ENCODE measurements at places on chromosomes 2 and 18. TPM values are rescaled to one million over a fixed set of nuclear protein-coding genes. Genes with fewer than 3 reads are reported as not detected.
A peak's percentile ranks its signal among the peaks of the same experiment; 100 is the strongest.

- DNase-seq: peak; percentile 16
Measured at GRCh38 chr18:48136827-48137373, 206.4 kb upstream of the SMAD2 start.

- no peak for DNase-seq
Measured at GRCh38 chr18:31199190-31199769, 36.6 kb upstream of the DSC1 start.

DNA sequence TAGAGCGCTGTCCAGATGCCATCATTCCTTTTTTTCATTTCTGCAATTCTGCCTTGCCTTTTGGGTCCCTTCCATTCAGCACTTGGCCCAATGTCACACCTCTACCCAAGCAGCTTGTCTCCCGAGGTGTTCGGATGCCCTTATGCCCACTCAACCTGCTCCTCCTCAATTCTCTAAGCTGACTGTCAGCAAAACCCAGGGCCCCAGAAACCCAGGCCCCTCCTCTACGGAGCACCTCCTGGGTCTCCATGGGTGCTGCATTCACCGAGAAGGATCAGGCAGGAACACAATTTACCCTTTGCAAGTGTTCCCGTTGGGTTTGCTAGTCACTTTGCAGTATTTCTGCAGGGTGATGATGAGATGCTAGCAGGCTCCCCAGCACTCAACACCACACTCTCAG lies 86.7 kb upstream of the RAB6C start:
- DNase-seq: no peak

- peak; percentile 36 for DNase-seq
Measured at GRCh38 chr2:167944825-167945659, 302.4 kb downstream of the STK39 start.

DNA sequence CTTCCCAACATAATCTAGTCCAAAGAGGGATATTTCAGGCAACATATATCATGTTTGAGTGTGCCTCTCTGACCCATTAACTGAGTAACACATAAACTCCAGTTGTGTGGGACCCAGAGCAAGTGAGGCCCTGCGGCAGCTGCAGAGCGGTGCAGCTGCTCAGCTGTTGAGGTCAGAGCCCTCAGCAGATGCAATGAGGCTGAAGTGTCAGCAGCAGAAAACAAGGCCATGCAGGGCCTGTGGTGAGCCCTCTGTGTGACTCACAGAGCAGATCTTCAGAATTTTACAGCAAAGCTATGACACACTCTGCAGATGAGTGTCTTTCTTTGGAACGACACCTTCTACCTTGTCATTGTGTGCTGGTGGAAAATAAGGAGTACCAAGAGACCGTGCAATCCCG lies 168.5 kb downstream of the CBLN2 start:
- DNase-seq: no peak

DNA sequence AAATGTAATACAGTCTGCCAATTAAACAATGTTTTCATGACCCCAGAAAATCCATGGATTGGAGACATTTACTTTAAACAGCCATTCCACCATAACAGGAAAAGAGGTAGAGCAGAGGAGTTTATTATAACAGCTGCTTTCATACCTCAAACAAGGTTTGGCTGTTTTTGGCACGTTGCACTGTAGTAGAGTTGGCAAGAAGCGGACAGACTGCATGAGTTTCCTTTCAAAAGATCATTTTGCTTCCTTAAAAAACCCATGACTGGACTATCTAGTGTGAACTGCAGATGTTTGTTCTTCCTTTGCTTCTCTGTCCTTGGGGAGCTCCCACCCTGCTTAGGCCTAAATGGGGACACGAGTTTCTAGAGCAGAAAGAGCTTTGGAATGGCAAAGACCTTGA lies 108.5 kb upstream of the THOC1 start:
- DNase-seq: no peak

DNA sequence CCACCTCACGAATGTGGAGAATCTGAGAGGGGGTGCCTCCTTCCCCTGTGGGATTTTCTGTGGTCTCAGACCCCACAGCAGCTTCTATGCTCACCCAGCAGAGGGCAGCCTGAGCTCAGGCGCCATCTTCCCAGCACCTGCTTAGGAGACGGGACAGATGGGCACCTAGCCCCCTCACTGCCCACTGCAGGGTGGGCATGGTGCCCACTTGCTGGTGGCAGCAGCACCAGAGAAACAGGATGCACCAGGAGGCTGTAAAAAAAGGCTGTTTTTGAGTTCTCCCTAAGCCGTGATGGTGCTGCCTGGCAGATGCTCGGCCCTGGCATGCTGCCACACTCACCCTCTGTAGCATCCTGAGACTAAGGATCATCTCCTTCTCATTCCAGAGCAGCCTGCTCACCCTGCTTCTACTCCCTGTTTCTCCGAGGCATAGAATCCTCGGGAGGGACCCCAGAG lies 19.1 kb upstream of the SLC20A1 start:
- peak; percentile 82 for DNase-seq

DNA sequence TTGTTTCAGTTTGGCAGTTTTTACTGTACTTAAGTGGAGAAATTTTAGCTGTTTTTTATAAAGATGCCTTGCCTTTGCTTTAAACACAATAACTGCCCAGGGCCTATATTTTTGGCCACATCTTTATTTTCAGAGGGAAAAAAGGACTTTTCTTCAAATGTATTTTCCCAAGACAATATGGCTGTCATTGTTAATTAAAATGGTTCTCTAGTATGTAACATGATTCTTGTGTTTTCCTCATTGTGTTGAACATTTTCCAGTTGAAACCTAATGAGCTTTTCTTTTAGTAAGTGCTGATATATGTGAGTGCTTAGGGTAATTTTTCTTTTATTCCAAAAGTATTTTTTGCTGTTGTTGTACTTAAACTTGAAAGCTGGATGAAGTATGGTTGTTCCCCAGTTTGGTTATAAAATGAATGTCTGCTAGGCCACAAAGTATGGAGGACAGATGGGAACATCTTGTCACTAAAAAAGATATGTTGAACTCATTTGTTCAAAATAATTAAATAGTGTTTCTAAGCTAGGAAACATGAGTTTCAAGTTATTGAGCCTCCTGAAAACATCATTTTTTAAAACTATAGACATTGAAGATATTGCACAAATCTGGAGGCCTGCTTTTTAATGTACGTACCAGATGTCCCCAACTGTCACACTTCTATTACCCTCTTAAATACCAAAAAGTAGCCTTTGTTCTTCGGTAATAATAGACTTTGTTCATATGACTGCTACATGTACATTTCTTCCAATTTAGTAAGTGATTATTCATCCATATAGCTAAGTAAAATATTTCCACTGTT lies 147.5 kb upstream of the DAPL1 start:
- DNase-seq: no peak

DNA sequence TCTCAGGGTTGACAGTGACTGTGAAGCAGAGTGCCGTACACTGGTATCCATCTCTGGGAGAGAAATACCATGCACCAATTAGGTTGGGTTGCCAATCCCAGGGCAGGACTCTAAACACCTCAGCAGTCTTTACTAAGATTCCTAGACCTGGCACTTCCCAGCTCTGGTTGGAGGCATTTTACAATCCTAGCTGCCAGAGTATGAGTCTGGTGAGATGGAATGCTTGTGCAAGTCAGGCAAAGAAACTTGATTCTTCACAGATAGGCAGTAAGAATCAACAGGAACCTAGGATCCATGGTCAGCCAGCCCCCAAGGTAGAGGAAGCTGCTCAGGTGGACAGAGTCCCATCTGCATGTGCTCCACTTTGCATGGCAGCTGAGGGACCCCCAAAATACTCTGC lies 6.0 kb upstream of the UGT1A5 start:
- peak; percentile 65 for DNase-seq

DNA sequence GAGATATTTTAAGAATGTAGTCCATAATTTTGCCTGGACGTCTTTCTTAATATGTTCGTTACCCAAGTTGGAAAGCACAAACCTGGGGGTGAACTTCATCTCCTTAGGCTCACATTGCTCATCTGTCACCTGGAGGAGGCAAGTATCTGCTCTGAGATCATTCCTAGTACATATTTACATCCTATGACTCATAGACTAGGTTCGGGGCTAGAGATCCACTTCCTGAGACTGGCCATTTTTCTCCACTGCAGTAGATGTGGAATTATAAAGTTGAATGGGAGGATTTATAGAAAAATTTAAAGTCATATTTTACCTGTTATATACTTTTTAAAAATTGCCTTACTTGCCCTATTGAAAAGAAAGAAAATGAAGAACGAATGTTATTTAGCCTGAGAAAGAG lies 77.5 kb upstream of the PROKR1 start:
- DNase-seq: peak; percentile 34

GRCh38 chr2:232492236-232492848 lies 4.7 kb upstream of the ECEL1 start:
- DNase-seq: no peak

DNA sequence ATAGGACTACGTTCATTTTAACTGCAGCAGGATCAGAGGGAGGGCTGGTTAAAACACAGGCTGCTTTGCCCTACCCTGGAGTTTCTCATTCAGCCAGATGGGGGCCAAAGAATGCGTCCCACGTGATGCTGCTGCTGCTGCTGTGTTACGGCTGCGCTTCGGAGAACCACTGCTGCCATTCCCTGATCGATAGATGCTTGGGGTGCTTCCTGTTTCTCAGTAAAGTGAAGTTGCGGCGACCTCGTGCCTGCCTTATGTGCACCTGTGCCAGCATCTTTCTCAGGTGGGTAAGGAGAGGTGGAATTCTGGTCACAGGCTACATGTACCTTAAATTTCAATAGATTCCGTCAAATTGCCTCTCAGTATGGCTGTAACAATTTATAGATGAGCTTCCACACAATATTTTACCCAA lies 24.7 kb upstream of the TOGARAM2 start:
- DNase-seq: peak; percentile 74

DNA sequence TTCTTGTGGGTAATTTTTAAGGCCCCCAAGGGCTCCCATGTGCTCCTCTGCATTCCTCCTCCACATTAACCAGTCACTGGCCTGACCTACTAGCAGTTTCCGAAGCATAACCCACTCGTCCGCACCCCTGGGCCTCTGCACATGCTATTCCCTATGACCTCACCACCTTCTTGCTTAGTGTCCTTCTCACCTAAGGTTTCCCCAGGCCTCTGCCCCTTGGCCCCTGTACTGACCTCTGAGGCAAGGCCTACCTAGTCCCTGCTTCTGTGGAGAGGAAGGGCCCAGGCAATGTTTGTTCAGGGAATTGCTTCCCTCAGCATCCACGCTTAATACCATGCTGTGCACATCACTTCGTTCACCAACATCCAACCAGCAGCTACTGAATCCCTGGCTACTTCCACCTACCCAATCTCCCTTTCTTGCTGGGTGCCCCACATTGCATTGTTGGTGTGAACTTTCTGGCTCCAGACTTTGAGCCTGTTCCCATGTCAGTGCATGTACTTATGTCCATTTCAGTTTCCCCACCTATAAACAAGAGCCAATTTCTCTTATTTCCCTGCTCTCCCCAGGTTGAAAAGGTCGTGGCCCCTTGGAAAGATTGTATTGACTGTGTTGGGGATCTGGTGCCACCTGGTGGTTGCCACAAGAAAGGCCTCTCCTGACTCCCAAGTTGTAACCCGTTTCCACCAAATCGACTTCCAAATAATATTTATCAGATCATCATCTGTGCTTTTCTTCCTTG lies 19.2 kb upstream of the TMEM177 start:
- peak; percentile 61 for DNase-seq

- peak; percentile 51 for DNase-seq
Measured at GRCh38 chr2:174632841-174633622, 35.4 kb upstream of the WIPF1 start.

GRCh38 chr2:111617299-111618225 lies 266.4 kb downstream of the ANAPC1 start:
- DNase-seq: peak; percentile 25

GRCh38 chr2:158043181-158043948 lies 58.3 kb upstream of the UPP2 start:
- DNase-seq: no peak

DNA sequence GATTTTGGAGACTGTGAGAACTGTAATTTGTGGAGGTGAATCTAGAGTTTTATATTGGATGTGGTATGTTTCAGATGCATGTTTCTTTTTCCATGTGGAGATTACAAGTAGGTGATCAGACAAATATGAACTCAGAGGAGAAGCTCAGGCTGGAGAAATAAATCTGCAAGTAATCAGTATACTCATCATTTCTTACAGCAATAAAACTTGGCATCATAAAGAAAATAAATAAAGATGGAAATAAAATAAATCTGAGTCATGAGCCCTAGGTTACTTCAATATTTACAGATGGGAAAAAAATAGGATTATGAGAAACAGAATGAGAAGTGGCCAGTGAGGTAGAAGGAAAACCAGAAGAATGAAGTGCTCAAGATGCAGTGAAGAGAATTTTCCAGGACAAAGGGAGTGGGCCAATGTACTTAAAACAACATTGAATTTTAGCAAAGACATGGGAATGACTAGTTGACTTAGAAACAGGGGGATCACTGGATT lies 453.8 kb downstream of the DSC3 start:
- no peak for DNase-seq

DNA sequence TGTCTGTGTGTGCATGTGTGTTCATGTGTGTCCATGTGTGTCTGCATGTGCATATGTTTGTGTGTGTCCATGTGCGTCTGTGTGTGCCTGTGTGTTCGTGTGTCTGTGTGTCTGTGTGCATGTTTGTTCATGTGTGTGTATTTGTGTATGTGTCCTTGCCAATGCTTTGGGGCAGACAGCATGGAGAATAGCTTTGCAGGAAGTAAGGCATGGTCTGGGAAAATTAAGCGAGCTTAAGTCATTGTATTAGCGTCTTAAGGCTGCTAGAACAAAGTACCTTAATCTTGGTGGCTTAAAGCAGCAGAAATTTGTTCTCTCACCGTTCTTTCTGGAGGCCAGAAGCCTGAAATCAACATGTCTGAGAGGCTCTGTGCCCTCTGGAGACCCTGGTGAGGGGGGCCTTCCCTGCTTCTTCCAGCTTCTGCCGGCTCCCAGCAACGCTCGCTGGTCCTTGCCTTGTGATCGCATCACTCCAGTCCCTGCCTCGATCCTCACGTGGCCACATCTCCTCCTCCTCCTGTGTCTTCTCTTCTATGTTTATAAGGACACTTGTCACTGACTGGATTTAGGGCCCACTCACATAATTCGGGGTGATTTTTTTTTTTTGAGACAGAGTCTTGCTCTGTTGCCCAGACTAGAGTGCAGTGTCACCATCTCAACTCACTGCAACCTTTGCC lies 3.8 kb downstream of the NEU2 start:
- DNase-seq: no peak

GRCh38 chr2:694906-695510 lies 17.8 kb upstream of the TMEM18 start:
- no peak for DNase-seq

DNA sequence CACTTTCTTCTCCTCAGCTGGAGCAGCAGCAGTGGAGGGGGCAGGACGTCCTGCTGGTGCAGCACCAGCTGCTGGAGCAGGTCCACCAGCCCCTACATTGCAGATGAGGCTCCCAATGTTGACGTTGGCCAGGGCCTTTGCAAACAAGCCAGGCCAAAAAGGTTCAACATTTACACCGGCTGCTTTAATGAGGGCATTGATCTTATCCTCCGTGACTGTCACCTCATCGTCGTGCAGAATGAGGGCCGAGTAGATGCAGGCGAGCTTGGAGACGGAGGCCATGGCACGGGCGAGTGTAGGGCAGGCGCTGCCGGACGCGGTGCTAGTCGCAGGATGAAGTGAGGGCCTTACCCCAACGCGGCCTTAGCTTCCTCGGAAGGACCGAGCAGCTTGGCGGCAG lies 12.5 kb downstream of the HOXD1 start:
- DNase-seq: no peak

CRYBA2 gene
- total RNA-seq: not detected

LYPD1 gene
- total RNA-seq: 0.11 TPM

ASPRV1 gene
- total RNA-seq: under 0.01 TPM

IL36A gene
- total RNA-seq: not detected

NR4A2 gene
- 1.1 TPM for total RNA-seq

PSD4 gene
- 6.1 TPM for total RNA-seq

GPC1 gene
- 101 TPM for total RNA-seq

GPR45 gene
- not detected for total RNA-seq

HOXD3 gene
- 5.2 TPM for total RNA-seq

STPG4 gene
- total RNA-seq: not detected

IKZF2 gene
- 13.5 TPM for total RNA-seq

RNF144A gene
- total RNA-seq: 3.5 TPM

Measured in GM23248 (cell line).